ENCODE measurements at places on chromosomes 5 and 9. TPM values are rescaled to one million over a fixed set of nuclear protein-coding genes. Genes with fewer than 3 reads are reported as not detected.
A peak's percentile ranks its signal among the peaks of the same experiment; 100 is the strongest.

TAF1L gene
- not detected for total RNA-seq

IFNA21 gene
- total RNA-seq, result not detected

- peak; percentile 52 for DNase-seq
Measured at GRCh38 chr5:56950626-56951125, 1.2 kb downstream of the MIER3 start.

GRCh38 chr5:91703128-91703527 lies 320.0 kb upstream of the ARRDC3 start:
- DNase-seq, result no peak
